ENCODE measurements at places on chromosomes 7 and 10. TPM values are rescaled to one million over a fixed set of nuclear protein-coding genes. Genes with fewer than 3 reads are reported as not detected.

DNA sequence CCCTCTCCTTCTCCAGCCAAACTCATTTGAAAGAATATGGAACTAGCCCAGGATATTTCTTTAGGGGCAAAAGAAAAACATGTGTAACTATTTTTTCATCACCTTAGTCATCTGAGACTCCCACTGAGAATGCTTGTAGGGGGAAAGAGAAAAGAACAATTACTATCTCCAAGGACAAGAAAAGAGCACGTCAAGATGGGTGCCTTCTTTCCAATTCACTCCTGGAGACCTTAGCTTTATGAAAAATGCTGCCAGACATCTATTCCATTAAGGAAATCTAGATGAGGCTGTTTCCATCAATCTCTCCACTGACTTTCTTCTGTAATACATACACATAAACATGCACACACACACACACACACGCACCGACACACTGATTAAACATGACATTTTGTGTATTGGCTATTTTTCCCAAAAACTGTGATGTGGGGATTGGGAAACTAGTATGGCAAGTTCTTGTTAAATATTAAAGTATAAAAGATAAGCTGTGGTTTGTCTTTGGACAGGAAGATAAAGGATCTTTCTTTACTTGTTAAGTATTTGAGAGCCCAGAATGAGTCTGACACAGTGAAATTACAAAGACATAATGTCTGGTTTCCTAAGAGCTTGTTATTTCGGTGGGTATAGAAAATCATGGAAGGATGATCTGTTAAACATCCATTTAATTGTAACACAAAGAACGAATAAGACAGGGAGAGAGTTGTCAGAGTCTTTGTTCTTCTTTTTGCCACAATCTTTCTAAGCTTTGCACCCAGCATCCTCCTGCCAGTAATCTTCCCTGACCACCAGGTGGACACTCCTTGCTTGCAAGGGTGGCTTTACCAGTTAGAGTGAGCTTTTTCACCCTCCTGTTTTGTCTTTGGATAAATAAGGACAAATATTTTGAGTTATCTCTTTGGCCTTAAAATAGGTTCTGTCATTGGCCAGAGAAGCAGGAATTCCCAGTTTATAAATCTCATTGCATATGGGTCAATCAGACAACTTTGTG lies 177.3 kb upstream of the TMEM72 start:
- DNase-seq: peak; percentile 5

DNA sequence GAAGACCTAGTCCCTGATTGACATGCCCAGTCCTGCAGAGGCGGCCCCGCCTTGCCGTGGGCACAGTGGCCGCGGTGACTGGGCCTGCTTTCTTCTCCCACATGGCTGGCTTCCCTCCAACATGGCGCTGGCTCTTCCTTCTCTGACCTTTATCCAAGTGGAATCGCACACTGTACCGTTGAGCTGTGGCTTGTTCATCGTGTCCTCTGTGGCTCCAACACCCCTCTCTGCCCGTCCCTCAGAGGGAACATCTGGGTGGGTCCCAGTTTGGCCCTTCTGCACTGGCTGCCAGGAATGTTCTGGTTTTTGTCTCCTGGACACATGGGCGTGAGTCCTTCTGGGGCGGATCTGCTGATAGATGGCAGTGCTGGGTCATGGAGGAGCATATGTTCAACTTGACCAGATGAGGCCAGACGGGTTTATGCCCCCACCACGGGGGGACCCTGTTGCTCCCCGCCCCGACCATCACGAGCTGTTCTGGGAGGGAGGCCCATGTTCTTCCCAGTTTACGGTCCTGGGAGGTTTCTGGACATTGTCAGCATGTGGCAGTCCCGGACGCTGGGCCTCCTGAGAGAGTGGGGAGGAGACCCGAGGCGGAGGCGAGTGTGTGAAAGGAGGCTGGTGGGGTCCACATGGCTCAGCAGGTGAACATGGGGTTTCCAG lies 63.5 kb downstream of the LHPP start:
- no peak for DNase-seq

DNA sequence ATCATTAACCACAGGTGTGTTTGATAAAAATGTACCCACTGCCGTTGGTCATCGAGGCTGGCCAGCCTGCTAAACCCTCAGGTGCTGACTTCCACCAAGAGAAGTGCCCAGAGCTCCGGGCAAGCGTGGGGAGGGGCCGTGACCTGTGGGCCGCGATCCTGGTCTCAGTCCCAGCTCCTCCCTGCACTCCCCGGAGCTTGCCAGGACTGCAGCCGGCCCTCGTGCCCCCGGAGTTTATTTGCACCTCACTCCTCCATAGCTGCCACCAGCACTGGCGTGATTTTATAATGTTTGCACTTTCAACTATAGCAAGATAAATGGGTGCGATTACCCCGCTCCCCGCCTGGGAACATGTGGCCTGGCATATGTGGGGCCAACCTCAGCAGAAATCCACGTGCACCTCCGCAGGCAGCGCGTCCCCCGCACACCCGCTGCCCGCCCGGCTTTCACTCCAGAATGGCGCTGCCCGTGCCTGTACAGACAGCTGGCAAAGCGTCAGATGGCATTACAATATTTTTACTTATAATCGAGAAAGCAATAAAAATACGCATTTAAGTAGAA lies 30.8 kb downstream of the UNCX start:
- no peak for DNase-seq

The SPAM1 gene
- not detected for polyA plus RNA-seq

DNA sequence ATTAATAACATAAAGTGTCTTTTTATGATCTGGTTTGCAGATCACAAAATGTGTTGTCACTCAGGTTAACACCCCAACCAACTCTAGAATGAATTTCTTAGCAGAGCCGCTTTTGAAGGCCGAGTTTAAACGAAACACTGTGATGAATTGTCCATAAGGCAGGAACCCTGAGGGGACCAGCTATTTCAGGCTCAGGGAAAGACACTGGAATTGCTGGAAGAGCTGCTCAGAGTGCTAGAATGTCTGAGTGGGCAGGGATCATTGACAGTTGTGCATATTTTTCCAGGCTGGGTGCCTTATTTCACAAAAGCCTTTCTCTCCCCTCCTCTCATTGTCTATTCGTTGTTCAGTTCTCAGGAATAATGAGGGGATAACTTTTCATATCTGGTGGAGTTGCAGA lies 68.7 kb upstream of the PRKG1 start:
- DNase-seq: no peak

- DNase-seq: no peak
Measured at GRCh38 chr7:91291302-91291701, 27.1 kb downstream of the FZD1 start.

- no peak for DNase-seq
Measured at GRCh38 chr10:15881542-15881941, 21.2 kb upstream of the MINDY3 start.

- DNase-seq: peak; percentile 16
Measured at GRCh38 chr7:106417273-106417902, 132.6 kb upstream of the NAMPT start.

DNA sequence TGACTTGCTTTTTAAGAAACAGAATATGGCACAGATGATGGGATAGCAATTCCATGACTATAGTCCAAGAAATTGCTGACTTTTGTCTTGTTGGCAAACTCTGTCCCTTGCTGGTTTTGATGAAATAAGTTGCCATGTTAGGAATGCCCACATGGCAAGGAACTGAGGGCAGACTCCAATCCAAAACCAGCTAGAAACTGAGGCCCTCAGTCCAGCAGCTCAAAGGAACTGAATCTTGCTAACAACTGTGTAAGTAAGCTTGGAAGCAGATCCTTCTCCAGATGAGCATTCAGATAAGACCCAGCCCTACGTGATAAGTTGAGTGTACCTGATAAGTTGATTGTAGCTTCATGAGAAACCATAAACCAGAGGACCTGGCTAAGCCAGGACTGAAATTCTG lies 64.3 kb upstream of the BMPER start:
- no peak for DNase-seq

GRCh38 chr10:125012851-125013528 lies 71.1 kb downstream of the ZRANB1 start:
- no peak for DNase-seq

- no peak for DNase-seq
Measured at GRCh38 chr10:30494558-30494957, 60.6 kb downstream of the MAP3K8 start.

- no peak for DNase-seq
Measured at GRCh38 chr7:78311181-78311580, 512.6 kb downstream of the PHTF2 start.

The ABCA13 gene
- not detected for polyA plus RNA-seq

GRCh38 chr7:43768887-43769272 lies 10.4 kb downstream of the BLVRA start:
- no peak for DNase-seq

DNA sequence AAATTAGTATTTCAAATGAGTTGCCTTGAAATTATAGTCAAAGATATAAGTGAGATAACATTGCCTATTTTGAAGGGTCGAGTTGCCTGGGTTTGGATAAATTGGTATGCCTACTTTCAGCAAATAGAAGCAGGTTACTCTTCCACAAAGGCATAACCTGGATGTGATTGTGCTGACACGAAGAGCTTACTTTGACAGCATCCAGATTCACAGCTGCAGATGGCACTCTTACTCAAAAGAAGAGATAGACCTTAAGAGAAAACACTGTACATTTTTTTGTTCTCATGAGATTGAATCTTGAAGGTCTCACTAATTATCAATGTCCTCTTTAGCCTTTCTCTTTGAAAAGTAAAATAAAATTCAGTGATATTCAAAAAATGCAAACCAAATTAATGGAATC lies 1338.7 kb downstream of the REEP3 start:
- no peak for DNase-seq

GRCh38 chr7:43351683-43352082 lies 231.2 kb upstream of the STK17A start:
- DNase-seq: no peak

DNA sequence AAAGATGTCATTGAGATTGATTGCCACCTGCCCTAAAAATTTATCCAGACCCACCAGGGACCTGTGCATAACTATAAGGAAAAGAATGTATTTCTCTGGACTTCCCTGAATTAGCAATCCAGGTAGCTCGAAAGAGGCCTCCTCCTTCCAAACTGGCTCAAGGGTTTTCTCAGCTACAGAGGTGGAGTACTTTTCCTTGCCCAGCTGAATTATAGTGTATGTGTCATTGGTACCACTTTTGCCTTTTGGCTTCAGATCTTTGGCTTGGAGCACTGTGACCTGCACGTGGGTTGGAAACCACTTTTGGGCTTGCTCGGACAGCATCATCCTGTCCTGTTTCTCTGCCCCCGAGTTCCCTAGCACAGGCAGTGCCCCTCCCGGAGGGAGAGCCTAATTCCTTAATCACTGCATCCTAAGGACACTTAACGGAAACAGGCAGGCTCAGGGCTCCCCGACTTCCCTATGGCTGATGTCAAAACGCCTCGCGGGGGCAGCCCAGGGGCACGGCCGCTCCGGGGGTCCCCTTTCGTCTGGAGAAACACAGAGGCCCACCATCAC lies 825 bp downstream of the RAB11FIP2 start:
- DNase-seq: peak; percentile 37

The NEBL gene
- 13.0 TPM for polyA plus RNA-seq

DNA sequence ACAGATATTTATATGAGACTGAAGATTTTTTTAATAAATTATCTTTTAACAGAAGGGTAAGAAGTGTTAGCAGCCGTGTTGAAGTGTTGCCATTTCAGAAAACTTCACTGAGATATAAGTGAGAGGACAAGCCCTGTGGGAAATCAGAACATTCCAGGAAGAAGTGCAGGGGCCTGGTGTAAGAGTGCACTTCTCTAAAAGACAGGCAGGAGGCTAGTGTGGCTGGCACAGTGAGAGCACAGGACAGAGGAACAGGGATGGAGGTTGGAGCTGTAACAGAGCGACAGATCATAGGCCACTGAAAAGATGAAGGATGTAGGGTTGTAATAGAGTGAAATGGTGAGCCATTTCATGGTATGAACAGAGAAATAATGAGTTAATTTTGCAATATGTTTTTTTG lies 608.9 kb downstream of the SORCS1 start:
- no peak for DNase-seq

- peak; percentile 57 for DNase-seq
Measured at GRCh38 chr10:19788075-19788686, 28.1 kb upstream of the PLXDC2 start.

The TAS2R5 gene
- polyA plus RNA-seq: 1.4 TPM

The SRRM3 gene
- 5.7 TPM for polyA plus RNA-seq

The NKX1-2 gene
- polyA plus RNA-seq: 0.08 TPM

DNA sequence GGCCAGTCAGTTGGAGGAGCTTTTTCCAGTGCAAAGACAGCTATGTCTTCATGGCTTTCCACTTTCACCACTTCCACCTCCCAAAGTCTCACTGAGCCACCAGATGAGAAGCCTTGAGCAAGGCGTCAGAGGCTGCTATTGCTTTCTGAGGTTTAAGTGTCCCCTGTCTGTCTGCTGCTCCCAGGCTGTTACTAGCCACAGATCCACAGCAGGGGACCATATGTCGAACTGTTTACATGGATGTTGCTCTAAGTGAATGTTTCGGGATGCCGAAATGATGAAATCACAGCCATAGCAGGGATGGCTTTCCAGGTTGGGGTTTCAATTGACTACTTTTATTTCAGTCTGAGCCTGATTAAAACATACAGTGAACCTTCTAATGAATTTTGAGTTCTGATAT lies 88.5 kb downstream of the AVL9 start:
- no peak for DNase-seq

GRCh38 chr7:47604496-47604890 lies 22.6 kb upstream of the TNS3 start:
- no peak for DNase-seq

DNA sequence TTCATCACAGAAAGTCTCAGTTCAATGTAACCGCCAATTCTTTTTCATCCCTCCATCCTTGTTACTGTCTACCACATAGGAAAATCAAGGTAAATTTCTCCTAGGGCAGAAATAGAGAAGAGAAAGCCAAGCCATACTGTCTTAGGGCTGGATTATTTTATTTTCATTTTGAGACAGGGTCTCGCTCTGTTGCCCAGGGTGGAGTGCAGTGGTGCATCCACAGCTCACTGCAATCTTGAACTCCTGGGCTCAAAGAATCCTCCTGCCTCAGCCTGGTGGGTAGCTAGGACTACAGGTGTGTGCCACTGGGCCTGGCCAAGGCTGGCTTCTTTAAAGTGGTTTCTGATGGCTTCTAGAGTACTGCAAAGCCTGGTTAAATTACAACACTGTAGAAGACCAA lies 181.7 kb downstream of the SRPK2 start:
- DNase-seq: no peak

GRCh38 chr10:72277996-72278667 lies 4.4 kb downstream of the DDIT4 start:
- no peak for DNase-seq

GRCh38 chr10:70426823-70427222 lies 14.7 kb downstream of the NODAL start:
- DNase-seq: no peak

GRCh38 chr10:87660484-87661133 lies 931 bp downstream of the PAPSS2 start:
- no peak for DNase-seq

The OPN1SW gene
- not detected for polyA plus RNA-seq

- DNase-seq: no peak
Measured at GRCh38 chr7:47449810-47450590, 131.9 kb downstream of the TNS3 start.

- no peak for DNase-seq
Measured at GRCh38 chr7:1669064-1669951, 769 bp upstream of the ELFN1 start.

The NACAD gene
- polyA plus RNA-seq: 0.30 TPM

The WIPF3 gene
- polyA plus RNA-seq: 0.30 TPM

The TMEM225B gene
- polyA plus RNA-seq: 0.59 TPM

GRCh38 chr7:102836191-102836919 lies 76.4 kb upstream of the LRRC17 start:
- DNase-seq: peak; percentile 26
